ENCODE measurements at places on chromosomes 3 and 15. TPM values are rescaled to one million over a fixed set of nuclear protein-coding genes. Genes with fewer than 3 reads are reported as not detected.

HHLA2 gene
- not detected for total RNA-seq

ITGB5 gene
- 83.0 TPM for total RNA-seq

ERC2 gene
- 0.48 TPM for total RNA-seq

SPTSSB gene
- 3.2 TPM for total RNA-seq

SGO1 gene
- 5.4 TPM for total RNA-seq

SLC38A3 gene
- total RNA-seq, result 0.60 TPM

ASB14 gene
- not detected for total RNA-seq

CAMK2N2 gene
- 0.24 TPM for total RNA-seq

FNDC3B gene
- total RNA-seq, result 19.9 TPM

TMEM212 gene
- total RNA-seq, result not detected

ATP13A5 gene
- 0.12 TPM for total RNA-seq

CKMT1A gene
- 63.2 TPM for total RNA-seq

C3orf49 gene
- not detected for total RNA-seq

PCOLCE2 gene
- 0.36 TPM for total RNA-seq

PLA2G4E gene
- 18.1 TPM for total RNA-seq

IL12A gene
- total RNA-seq, result 0.80 TPM

PRR20G gene
- total RNA-seq, result not detected

LRRIQ4 gene
- not detected for total RNA-seq

TMEM158 gene
- 3.5 TPM for total RNA-seq

SNTN gene
- not detected for total RNA-seq

HTD2 gene
- total RNA-seq, result 8.1 TPM

PLOD2 gene
- total RNA-seq, result 14.5 TPM

MYD88 gene
- total RNA-seq, result 41.5 TPM

GATA2 gene
- total RNA-seq, result 1.1 TPM
